GM12864 (cell line): ENCODE measurements at places on chromosomes 12 and 14.

DNA sequence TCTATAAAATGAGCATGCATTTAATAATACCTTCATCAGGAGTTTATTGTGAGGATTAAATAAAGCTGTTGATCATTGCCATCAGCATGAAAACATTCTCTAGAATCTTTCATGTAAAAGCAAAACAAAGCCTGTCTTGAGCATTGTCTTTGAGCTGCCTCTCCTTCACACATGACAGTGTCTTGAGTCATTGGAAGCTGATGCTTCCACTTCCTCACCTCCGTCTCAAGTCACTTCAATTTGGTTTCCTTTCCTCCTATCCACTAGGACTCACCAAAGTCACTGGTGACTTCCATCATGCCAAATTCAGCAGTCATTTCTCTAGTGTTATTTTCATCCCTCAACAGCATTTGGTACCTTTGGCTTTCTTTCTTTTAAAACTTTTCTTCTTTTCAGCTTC is 31.6 kb upstream of the MYBPC1 start:
- no peak for DNase-seq

DNA sequence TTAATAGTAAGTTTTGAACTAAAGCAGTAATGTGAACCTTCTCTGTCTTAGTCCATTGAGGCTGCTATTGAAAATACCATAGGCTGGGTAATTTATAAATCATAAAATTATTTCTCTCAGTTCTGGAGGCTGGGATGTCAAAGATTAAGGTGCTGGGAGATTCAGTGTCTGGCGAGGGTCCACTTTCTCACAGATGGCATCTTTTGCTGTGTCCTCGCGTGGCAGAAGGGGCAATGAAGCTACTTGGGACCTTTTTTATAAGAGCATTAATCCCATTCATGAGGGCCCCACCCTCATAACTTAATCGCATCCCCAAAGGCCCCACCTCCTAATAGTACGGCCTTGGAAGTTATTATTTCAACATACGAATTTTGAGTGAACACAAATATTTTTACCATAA is 28.4 kb downstream of the LIN7A start:
- DNase-seq, result no peak

DNA sequence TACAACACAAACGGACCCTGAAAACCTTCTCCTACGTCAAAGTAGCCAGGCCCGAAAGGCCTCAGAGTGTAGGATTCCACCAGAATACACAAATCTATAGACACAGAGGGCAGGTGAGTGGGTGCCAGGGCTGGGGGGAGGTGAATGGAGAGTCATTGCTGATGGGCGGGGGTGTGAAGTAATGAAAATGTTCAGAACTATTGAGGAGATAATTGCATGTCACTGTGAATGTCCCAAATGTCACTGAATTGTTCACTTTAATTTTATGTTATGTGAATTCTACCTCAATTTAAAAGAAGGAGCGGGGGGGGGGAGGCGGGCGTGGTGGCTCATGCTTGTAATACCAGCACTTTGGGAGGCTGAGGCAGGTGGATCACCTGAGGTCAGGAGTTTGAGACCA is 36.0 kb downstream of the P2RX4 start:
- DNase-seq, result no peak

DNA sequence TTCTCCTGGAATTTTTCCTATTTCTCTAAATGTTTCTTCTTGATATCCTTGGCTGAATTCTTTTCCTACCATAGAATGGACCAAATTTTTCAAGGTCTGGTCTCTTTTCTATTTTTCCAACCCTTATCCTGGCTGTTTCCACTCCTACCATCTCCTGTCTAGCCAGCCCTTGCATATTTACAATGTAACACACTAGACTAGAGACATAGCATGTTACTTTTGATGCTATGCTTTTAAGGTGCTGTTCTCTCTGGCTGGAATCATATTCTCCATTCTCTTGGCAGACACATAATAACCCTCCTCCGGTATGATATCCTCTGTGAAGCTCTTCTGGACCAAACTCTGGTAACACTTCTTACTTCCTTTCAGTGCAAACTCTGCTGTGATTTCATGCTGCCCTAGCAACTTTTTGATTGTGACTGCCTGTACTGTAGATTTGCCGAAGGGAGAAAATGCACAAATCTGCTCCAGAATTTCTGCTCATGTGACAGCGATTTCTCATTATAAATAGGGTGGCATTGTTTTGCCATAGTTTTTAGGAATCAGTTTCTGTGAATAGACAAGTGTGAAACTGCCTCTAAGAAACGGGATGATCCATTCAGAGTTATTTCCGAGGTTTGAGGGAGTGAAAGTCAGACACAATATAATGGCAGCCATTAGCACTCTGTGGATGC is 284.4 kb downstream of the MDGA2 start:
- no peak for DNase-seq

GRCh38 chr12:57535764-57536596 is 11.0 kb downstream of the DCTN2 start:
- DNase-seq, result no peak

DNA sequence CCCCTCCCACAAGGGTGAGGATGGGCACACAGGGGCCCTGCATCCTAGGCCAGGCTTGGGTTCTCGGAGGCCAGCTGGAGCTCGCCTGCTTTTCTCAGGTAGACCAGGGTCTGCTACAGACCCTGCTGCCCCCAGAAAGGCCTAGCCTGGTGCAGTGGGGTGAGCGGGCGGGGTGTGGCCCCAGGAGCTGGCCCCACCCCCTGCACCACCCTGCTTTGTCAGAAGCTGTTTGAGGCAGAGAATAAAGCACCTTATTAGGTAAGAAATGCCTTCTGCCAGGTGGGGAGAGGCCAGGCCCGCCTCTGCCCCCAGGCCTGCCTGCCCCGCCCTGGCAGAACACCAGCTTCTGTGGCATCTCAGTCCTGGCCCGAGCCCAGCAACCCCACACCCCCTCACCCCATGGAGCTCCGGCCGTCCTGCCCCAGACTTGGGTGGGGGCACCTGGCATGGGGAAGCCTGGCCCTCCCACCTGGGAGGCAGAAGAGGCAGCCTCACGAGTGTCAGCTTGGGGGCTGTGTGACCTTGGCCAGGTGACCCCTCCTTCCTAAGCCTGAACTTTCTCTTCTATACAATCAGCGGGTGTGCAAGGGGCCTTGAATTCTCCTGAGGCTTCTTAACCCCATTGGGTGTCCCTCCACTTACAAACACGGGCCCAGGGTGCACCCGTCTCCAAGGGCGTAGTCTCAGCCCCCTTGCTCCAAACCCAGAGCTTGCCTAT is 43.2 kb downstream of the KRT80 start:
- DNase-seq, result no peak

DNA sequence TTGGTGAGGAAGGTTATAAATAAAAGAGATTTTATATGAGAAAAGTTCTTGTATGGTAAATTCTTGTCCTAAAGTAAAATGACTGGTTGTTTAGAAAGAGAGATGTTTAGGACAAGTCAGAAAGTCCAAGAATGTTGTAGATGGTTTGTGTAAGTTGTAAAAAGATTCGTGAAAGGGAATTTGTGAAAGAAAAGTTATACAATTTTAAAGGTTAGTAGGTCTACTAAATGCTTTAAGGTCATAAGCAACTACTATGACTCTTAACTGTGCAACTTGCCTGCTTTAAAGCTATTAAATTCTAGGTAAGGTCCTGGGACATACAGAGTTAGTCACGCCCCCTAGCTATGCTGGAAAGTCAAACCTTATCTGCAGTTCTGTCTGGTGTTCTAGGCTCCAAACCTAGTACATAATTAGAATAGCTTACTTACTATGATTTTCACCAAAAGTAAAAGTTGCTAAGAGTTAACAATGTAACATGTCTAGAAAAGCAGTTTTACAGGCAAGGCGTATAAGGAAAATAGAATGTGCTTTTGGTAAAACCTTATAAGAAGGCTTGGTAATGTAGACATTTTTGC is 11.2 kb upstream of the DHRS2 start:
- no peak for DNase-seq

- no peak for DNase-seq
Measured at GRCh38 chr14:87312169-87312893, 680.7 kb downstream of the GALC start.

- DNase-seq, result no peak
Measured at GRCh38 chr12:121711361-121712189, 977 bp upstream of the TMEM120B start.

GRCh38 chr12:83818881-83819280 is 1093.7 kb downstream of the SLC6A15 start:
- DNase-seq, result no peak

DNA sequence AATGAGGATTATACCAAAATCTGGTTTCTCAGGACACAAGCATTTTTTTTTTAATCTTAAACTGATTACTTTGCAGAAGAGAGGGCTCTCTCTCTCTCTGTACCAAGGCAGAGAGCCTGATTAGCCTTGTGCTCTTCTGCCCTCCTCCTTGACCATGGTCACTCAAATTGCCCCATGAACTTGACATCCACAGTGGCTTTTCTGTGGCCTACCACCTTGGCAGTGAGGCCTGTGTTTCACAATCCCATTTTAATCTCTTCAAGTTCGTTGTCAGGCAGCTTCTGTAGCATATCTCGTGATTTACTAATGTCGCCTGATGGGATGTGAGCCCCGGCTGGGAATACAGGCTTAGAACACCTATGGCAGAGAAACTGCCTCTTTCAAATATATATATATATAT is 30.7 kb upstream of the PWP1 start:
- no peak for DNase-seq

GRCh38 chr12:12958886-12959285 is 6.9 kb upstream of the GPRC5D start:
- DNase-seq, result no peak

GRCh38 chr12:57782608-57783465 is at the start of gene TSFM:
TSS of gene TSFM (plus strand) at chr12:57782787. CDS start at chr12:57782802, 15 bp downstream.
- DNase-seq, result peak; percentile 87

- DNase-seq, result no peak
Measured at GRCh38 chr12:68792952-68793351, 15.0 kb upstream of the MDM2 start.

- DNase-seq, result no peak
Measured at GRCh38 chr14:61520576-61520975, 174.7 kb upstream of the HIF1A start.

GRCh38 chr12:50999093-50999492 is 27.1 kb downstream of the SLC11A2 start:
- DNase-seq, result no peak

- no peak for DNase-seq
Measured at GRCh38 chr12:110344657-110345056, 58.9 kb downstream of the ANAPC7 start.

GRCh38 chr14:51073731-51074130 is 21.2 kb downstream of the TRIM9 start:
- DNase-seq, result no peak
